Neural cell (in vitro differentiated cells): ENCODE measurements at places on chromosomes 3 and 15. TPM values are rescaled to one million over a fixed set of nuclear protein-coding genes. Genes with fewer than 3 reads are reported as not detected.

The STRA6 gene
- polyA plus RNA-seq = 4.4 and 11.9 TPM in 2 replicates

The SLC9A9 gene
- polyA plus RNA-seq = 0.22 and 0.54 TPM in 2 replicates

The GABRR3 gene
- not detected in 2 replicates for polyA plus RNA-seq

The TCF12 gene
- 46.1 and 52.7 TPM in 2 replicates for polyA plus RNA-seq

The CD200R1 gene
- 0.54 and 0.72 TPM in 2 replicates for polyA plus RNA-seq

The CAMKV gene
- polyA plus RNA-seq = 293 and 316 TPM in 2 replicates

The UPK1B gene
- not detected in 2 replicates for polyA plus RNA-seq

The DUOX2 gene
- polyA plus RNA-seq = not detected in 2 replicates

The ROPN1 gene
- polyA plus RNA-seq = not detected in 2 replicates

The FGD5 gene
- 0.42 TPM in 1 of 2 replicates, not detected in the other for polyA plus RNA-seq

The SLITRK3 gene
- polyA plus RNA-seq = 1.2 and 1.8 TPM in 2 replicates

The KLF15 gene
- 0.46 TPM in 1 of 2 replicates, not detected in the other for polyA plus RNA-seq

The TMEM212 gene
- polyA plus RNA-seq = not detected in 2 replicates

The B3GALNT1 gene
- polyA plus RNA-seq = 22.6 and 31.7 TPM in 2 replicates

The ROBO2 gene
- polyA plus RNA-seq = 55.5 and 55.8 TPM in 2 replicates

The PCOLCE2 gene
- polyA plus RNA-seq = 17.4 and 29.2 TPM in 2 replicates

The ADCY5 gene
- 7.7 and 8.4 TPM in 2 replicates for polyA plus RNA-seq

The ZDHHC3 gene
- polyA plus RNA-seq = 35.8 and 45.3 TPM in 2 replicates

The MEGF11 gene
- 0.18 and 0.64 TPM in 2 replicates for polyA plus RNA-seq

The PLA2G4F gene
- polyA plus RNA-seq = not detected in 2 replicates

The TNFSF10 gene
- not detected in 2 replicates for polyA plus RNA-seq

The NDN gene
- polyA plus RNA-seq = 517 and 582 TPM in 2 replicates

The DPPA2 gene
- polyA plus RNA-seq = not detected in 2 replicates

The SHF gene
- 41.5 and 50.6 TPM in 2 replicates for polyA plus RNA-seq

The TYRO3 gene
- 11.6 and 12.1 TPM in 2 replicates for polyA plus RNA-seq

The NMNAT3 gene
- 2.3 and 4.6 TPM in 2 replicates for polyA plus RNA-seq

The C3orf85 gene
- not detected in 2 replicates for polyA plus RNA-seq

The SLC9C1 gene
- polyA plus RNA-seq = not detected in 2 replicates

The GMNC gene
- polyA plus RNA-seq = 0.48 TPM in 1 of 2 replicates, not detected in the other

The LRRC2 gene
- not detected in 2 replicates for polyA plus RNA-seq

The GP5 gene
- 0.14 and 0.16 TPM in 2 replicates for polyA plus RNA-seq

The CHRM5 gene
- polyA plus RNA-seq = 0.10 and 3.9 TPM in 2 replicates

The SPINK8 gene
- not detected in 2 replicates for polyA plus RNA-seq

The CTXN2 gene
- 0.54 and 0.69 TPM in 2 replicates for polyA plus RNA-seq

The SLC51B gene
- polyA plus RNA-seq = not detected in 2 replicates

The OR5K2 gene
- not detected in 2 replicates for polyA plus RNA-seq

The GREM1 gene
- polyA plus RNA-seq = 0.16 and 0.40 TPM in 2 replicates

The ACOX2 gene
- polyA plus RNA-seq = not detected in 2 replicates
